T47D (cell line): ENCODE measurements at places on chromosomes 3 and 15.

GRCh38 chr3:108408883-108409799 lies 101.3 kb downstream of the MYH15 start:
- no peak for DNase-seq

GRCh38 chr3:132435911-132436425 lies 18.7 kb downstream of the DNAJC13 start:
- DNase-seq: no peak

DNA sequence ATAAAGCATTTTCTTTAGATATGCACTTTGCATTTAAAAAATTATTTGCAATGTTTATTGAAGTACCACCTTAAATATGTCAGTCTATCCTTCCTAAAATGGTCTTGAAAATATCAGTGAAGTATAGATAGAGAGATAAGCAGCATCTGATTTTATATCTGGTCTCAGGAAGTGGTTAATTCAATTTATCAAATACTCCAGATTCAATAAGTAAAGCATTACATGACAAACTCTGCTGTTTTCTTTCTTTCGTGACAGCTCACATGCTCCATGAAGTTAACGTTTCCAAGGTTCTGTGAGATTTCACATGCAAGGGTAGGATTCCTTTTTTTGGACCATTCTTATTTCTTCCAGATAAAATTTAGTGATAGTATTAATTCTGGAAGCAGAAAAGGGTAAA lies 775.4 kb upstream of the ROBO1 start:
- no peak for DNase-seq

DNA sequence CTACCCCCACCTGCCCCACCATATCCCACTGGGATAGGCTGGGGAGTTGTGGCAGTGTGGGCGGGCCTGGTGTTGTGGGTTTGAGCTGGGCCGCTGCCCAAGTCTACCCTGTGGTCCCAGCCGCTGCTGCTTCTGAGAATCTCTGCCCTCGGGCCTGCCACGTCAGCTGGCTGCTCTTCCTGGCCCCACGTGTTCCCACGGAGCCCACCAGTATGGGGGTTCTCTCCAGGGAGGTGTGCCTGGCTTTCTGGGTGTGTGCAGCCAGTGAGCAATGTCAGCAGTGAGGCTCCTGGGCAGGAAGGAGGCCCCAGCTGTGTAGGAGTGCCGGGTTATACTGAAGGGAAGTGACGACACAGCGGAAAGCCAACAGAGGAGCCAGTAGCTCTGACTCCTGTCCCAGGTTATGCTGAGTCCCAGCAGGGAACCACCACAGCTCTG lies 10.5 kb downstream of the GNAI2 start:
- DNase-seq: no peak

- DNase-seq: no peak
These were observed 888.3 kb downstream of the TUSC7 start for GRCh38 chr3:117597865-117598264.

- no peak for DNase-seq
These were observed 19.6 kb downstream of the SLCO3A1 start for GRCh38 chr15:91873138-91873536.

- DNase-seq: no peak
These were observed 96.2 kb upstream of the PLCL2 start for GRCh38 chr3:16788440-16789056.

GRCh38 chr15:73631915-73632669 lies 1.1 kb downstream of the NPTN start:
- peak; percentile 38 for DNase-seq

- DNase-seq: no peak
These were observed 8.7 kb downstream of the SLC27A2 start for GRCh38 chr15:50190723-50191122.

DNA sequence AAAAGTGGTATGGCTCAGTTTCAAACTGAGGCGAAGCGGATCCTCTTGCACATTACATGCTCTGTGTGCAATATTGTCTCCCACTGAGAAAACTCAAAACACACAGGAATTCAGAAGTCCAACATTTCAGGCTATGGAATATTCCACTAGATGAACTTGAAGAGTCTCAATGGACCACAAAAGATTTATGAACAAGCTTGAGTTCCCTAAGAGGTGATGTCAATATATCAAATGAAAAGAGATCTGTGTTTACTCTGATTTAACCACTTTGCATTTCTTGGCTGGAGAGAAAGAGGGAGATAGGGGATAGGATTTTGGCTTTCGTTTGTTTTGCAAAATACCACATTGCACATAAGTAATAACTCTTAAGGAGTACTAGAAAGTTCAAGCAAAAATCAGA lies 20.3 kb downstream of the PDZRN3 start:
- no peak for DNase-seq

DNA sequence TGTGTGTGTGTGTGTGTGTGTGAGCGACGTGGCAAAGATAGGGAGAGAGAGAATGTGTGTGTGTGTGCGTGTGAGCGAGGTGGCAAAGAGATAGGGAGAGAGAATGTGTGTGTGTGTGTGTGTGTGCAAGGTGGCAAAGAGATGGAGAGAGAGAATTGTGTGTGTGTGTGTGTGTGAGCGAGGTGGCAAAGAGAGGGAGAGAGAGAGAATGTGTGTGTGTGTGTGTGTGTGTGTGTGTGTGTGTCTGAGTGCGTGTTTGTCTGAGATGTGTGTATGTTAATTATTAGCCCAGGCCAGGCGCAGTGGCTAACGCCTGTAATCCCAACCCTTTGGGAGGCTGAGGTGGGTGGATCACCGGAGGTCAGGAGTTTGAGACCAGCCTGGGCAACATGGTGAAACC lies 154.6 kb upstream of the RGMA start:
- DNase-seq: no peak

GRCh38 chr3:33062866-33063265 lies 34.1 kb downstream of the GLB1 start:
- no peak for DNase-seq

DNA sequence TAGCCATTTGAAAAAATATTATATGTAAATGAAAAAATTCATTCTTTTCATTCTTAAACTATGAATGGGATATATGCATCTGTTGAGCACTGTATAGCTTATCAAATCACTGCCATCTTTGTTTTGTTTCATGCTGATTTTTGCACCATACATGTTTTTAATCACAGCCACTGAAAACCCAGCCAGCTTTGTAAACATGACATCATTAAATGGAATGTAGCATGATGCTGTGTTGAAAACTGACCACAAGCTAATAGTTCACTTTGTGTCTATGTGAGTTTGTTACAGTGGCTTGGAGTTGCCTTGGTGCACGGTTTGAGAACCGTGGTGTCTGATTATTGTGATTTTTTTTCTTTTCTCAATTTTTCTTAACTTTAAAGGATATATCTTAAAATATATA lies 75.7 kb downstream of the GMPS start:
- peak; percentile 55 for DNase-seq

- no peak for DNase-seq
These were observed 4.0 kb downstream of the FMN1 start for GRCh38 chr15:33190539-33190938.

DNA sequence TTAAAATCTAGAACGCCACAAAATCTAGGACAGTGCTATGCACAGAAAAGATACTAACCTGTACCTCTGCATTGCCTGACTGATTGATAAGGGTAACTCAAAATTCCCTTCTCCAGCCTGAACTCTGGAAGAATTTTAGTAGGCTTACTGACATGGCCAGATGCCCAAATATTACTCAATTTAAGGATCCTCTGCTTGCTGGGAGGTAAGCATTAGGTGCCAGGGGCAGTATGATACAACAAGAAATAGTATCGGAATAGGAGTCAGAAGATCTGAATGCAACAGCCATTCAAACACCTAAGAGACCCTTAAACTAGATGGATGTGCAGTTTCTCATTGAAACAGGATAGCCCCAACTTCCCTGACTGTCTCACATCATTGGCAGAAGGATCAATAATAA lies 45.4 kb downstream of the CERS3 start:
- DNase-seq: no peak

DNA sequence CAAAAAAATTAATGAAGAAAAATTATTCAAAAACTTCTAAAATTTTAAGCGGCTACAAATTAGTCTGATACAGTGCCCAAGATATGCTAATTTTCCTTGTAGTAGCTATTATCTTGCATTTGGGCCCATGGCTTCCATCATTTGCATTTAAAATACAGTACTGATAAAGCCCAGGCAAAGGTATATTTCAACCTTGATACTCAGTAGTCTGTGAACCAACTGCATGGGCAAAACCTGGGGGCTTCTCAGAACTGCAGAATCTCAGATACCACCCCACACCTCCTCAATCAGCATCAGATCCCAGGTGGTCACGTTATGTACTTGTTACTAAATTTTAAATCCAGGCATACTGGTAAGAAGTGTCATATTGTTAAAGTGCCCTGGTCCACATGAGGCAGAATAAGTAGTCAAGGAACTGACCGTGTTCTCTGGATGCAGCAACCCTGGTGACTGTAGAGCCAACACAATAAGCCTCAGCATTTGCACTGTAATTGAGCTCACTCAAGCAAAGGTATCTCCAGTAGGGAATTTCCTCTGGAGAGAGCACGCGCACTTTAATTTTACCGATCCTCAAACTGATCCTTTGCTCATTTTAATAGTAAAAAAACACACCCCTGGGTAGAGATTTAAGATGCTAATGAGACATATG lies 31.9 kb downstream of the ZNF385D start:
- no peak for DNase-seq

- DNase-seq: no peak
These were observed 26.2 kb upstream of the LRTM1 start for GRCh38 chr3:54954022-54954421.

- DNase-seq: no peak
These were observed 8.0 kb upstream of the KNG1 start for GRCh38 chr3:186708983-186709679.

GRCh38 chr3:152516216-152516615 lies 247.5 kb downstream of the MBNL1 start:
- no peak for DNase-seq

DNA sequence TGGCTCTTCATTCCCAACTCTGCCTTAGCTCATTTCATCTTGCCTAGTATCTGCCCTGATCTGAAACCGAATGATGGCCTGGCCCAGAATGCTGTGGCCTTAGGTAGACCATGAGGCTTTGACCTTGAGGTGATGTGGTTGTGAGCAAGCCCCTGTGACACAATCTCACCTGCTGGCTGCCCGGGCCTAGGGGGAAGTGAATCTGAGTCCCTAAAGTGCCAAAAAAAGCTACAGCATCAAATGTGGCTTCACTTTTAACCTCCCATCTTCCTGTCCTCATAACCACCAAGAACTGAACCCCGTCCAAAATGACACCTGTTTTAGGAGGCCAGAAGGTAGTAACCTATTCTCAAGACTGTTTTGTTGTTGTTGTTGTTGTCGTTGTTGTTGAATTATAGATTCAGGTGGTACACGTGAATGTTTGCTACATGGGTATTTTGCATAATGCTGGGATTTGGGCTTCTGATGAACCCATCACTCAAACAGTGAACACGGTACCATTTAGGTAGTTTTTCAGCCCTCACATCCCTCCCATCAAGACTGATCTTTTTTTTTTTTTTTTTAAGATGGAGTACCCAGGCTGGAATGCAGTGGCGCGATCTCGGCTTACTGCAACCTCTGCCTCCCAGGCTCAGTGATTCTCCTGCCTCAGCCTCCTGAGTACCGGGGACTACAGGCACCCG lies 54.6 kb downstream of the MCCC1 start:
- DNase-seq: no peak

GRCh38 chr3:188842639-188843038 lies 329.1 kb upstream of the TPRG1 start:
- DNase-seq: no peak

GRCh38 chr3:126395846-126396513 lies 1.3 kb downstream of the CFAP100 start:
- no peak for DNase-seq

DNA sequence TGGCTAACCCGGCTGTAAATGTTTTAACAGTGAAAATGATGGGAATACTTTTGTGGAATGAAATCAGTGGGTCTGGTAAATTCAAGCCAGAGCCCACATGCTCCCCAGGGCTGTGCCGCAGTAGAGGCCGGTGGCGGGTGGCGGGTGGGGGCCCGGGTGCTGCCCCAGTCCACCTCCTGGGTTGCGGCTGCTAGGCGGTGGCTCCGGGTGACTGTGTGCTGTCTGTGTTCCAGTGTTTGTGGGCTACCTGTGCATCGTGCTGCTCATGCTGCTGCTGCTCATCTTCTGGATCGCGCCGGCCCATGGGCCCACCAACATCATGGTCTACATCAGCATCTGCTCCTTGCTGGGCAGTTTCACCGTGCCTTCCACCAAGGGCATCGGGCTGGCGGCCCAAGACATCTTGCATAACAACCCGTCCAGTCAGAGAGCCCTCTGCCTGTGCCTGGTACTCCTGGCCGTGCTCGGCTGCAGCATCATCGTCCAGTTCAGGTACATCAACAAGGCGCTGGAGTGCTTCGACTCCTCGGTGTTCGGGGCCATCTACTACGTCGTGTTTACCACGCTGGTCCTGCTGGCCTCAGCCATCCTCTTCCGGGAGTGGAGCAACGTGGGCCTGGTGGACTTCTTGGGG lies 14.9 kb upstream of the NIPA2 start:
- no peak for DNase-seq

DNA sequence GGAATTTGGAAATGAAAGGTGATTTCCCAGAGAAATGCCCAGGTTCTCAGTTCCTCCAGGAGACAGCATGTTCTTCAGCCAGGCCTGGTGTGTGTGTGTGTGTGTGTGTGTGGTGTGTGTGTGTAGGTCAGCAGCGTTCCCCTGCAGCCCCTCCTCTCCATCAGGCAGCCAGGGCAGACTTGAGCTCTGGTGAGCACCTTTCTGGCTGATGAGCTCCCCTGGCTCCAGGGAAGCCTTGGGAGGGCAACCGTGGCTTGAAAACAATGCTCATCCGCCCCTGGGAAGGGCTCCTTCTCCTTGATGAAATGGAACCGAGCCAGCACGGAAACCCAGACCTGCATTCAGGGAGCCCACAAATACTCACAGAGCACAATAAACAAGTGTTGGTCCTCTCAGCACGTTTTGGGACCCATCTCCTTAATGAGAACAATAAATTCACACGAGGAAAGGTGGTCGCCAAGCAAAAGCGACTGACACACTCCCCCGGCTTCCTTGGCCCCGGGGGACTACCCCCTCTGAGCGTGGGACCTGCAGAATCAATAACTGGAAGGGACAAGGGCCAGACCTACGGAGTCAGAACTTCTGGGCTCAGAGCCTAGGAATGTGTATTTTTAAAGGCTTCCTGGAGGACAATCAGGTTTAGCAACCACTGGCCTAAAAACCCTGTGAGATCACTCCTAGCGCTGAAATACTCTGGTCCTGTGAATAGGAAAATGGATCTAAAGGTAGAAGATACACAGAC lies 38.6 kb upstream of the HES1 start:
- DNase-seq: no peak

- DNase-seq: no peak
These were observed 216.3 kb downstream of the IGSF11 start for GRCh38 chr3:118818386-118818785.

DNA sequence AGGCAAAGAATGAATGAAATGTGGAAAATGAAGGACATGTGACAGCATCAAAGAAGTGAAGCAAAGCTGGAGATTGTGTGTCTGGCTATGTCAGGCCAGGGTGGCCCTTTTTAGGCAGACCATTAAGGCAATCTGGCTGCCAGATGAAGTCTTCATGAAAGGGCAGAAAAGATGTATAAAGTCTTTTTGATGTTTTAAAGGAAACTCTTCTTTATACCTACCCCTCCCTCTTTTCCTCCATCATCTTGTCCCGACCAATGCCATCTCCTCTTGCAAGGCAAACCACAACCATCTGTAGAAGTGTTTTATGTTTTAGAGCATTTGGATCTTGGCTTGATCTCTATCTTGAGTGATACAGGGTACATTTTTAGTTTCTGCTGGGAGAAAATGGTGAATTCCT lies 259.2 kb downstream of the LSAMP start:
- DNase-seq: no peak

GRCh38 chr3:159775372-159775961 lies 213.2 kb upstream of the IL12A start:
- DNase-seq: no peak

- no peak for DNase-seq
These were observed 69.8 kb downstream of the TIGIT start for GRCh38 chr3:114363554-114364202.
